CD4-positive, alpha-beta T cell treated with Interleukin-6 at 100 ng/mL for 8 hours (primary cell): ENCODE measurements at places on chromosomes 13 and 19.
A peak's percentile ranks its signal among the peaks of the same experiment; 100 is the strongest.

- no peak for DNase-seq
Observed at GRCh38 chr13:76745261-76746200, 140.7 kb downstream of the KCTD12 start.

DNA sequence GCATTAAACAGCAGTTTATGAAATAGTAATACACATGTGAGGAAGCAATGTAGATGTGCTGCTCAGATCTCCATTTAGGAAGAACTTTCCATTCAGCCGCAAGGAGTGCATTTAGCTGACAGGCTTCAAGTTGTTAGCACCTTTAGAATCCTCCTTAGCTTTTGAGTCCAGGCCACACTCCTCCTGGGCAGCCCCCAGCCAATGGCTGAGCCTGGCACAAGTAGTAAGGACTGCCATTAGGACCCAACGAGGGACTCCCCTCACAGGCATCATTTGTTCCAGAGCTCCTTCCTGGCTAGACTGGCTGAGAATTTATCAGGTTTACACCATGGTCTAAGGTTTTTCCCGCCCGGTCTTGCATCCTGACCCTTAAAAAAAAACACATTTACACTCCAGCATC, 201.4 kb downstream of the DIAPH3 start:
- DNase-seq: no peak

- DNase-seq: no peak
Observed at GRCh38 chr19:19061506-19061905, 2.3 kb upstream of the SLC25A42 start.

- no peak for DNase-seq
Observed at GRCh38 chr13:34085204-34085603, 267.3 kb downstream of the RFC3 start.

GRCh38 chr13:45228002-45228401, 27.2 kb upstream of the KCTD4 start:
- no peak for DNase-seq

DNA sequence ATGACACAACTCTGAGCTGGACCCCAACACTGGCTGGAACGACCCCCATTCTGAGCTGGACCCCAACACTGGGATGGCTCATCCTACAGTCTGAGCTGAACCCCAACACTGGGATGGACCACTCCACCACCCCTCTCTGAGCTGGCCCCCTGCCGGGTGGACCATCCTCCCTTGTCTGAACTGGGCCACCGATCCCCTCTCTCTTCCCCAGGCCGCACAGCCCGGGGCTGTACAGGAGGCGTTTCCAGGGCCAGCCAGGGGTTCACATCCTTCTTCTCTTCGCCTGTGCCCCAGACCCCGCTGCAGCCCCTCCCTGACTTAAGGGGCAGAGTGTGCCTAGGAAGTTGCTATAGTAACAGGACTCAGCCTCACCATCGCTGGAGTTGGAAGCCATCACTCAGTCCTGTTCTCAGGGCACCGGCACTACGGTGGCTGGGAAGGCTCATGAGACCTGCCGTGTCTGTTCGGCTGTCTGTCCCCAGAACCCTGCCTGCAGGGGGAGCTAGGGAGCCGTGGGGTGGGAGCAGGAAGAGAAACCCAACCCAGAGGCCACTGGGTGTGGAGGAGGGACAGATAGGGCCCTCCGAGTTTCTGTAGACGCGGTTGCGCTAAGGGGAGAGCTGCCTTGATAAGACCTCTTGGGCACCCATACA, 3.7 kb downstream of the PRKACA start:
- no peak for DNase-seq

DNA sequence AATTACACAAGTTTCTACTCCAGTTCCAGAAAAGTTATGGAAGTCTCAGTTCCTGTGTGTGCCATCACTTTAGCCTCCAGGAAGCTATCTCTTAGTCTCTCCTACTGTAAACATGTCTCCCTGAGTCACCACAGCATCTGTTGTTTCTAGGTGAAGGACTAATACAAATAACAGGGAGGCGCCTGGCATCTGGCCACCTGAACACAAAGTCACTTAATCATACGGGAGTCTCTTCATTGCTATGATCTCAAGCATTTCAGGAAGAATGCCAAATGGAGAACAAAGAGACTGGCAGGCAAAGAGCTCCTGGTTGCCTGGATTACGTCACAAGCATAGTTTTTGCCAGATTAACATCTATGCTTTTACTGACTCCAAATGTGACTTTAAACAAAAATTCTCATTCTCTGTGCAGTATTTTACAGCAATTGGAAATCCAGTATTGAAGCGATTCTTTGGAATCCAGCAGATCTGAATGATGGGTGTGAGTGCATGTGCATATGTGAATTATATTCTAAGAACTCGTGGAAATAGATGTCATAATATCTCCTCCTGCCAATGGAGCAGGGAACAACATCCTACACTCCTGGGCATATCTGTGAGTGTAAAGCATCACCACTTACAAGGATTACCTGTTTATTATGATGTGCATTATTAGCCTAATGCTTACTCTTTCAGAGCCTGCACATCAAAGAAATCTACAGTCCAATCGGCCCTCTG, 572.8 kb downstream of the PCDH9 start:
- no peak for DNase-seq

DNA sequence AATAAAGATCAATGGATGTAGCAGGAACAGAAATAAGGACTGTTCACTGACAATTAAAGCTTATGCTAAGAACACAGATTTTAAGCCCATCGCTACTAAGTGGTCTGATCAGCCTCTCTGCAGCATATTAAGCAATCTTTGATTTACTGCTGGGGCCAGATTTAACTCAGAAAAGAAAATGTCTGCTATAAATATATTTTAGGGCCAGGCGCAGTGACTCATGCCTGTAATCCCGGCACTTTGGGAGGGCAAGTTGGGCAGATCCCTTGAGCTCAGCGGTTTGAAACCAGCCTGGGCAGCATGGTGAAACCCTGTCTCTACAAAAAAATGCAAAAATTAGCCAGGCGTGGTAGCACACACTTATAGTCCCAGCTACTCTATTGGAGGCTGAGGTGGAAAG, 43.0 kb downstream of the METTL21C start:
- DNase-seq: no peak

DNA sequence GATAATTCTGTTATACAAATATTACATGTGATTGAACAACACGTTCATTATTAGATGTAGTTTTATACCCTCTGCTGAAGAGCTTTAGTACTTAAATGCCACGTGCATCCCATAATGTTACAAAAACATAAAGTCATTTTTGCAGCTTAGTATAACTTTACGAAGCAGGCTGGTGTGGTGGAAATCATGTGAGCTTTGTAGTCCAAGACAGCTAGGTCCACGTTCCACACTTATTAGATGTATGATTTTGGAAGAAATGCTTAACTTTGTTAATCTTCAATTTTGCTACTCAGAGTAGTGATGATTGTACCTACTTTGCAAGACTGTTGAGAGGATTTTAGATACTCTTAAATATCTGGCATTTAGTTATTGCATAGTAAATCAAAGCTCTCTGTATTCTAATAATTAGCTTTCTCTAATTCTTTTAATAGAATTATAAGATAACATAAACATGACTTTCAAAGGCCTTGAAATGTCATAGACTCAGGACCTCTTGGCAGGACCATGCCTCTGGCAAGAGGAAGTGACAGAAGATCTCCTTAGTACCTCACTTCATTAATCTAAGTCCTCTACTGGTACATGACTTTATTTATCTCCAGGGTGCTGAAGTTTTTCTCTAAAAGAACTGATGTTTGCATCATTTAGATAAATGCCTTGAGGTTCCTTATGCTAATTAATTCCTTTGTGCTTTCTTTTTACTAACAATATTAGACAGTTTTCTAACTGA, 153.7 kb downstream of the PCDH20 start:
- DNase-seq: no peak

DNA sequence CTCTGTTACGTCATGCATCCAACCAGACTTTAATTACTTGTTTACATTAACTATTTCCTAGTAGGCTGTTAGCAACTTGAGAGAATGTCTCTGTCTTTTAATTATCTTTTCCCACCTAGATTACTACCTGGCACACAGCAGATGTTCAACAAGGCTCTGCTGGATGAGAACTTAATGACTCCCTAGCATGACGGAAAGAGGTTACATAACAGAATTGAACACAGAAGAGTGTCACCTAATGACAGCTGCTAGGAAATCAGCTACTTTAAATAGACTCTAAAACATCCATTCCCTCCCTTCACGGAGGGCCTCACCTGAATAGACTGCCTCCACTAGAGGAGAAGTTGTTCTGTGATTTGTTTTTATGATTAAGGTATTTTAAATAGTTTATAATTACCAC, 110.8 kb downstream of the TEX29 start:
- DNase-seq: no peak

DNA sequence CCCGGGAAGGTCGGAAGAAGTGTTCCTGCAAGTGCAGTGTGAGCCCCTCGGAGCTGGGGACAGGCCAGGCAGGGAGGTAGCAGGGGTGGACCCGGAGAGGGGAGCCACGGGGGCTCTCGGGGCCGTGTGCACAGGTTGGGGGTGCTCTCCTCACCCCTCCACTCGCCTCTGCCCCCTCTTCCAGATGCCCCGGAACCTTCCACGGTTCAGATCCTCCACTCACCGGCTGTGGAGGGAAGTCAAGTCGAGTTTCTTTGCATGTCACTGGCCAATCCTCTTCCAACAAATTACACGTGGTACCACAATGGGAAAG, 9.0 kb downstream of the CD22 start:
- no peak for DNase-seq

- DNase-seq: peak; percentile 21
Observed at GRCh38 chr13:74132776-74133656, 1.2 kb downstream of the KLF12 start.

- DNase-seq: no peak
Observed at GRCh38 chr13:72379581-72379980, 347.8 kb downstream of the MZT1 start.

GRCh38 chr13:51097353-51098043, 13.6 kb downstream of the C13orf42 start:
- DNase-seq: no peak

DNA sequence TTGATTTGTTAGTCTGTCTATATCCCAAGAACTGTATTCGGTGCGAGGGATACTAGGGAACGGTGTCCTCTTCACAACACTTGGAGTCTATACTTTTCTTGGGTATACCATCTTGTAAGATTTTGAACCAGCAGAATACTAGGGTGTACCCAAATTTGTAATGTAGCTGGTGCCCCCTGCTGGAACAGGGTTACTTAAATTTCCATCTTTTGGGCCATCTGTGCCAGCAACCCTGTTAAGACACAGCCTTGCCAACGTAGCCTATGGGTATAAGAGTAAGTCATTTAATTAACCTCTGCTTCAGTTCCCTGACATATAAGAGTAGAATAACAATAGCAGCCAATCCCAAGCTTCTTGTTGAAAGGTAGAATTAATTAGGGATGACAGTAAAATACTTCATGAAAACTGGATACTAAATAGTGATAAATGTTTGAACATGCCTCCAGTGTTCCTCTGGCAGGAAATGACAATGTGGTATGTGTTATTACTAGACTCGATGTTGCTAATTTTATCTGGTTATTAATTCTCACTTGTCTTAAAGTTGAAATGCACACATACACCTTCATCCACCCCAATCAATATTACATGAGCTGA, 607.6 kb downstream of the FGF9 start:
- DNase-seq: peak; percentile 57

DNA sequence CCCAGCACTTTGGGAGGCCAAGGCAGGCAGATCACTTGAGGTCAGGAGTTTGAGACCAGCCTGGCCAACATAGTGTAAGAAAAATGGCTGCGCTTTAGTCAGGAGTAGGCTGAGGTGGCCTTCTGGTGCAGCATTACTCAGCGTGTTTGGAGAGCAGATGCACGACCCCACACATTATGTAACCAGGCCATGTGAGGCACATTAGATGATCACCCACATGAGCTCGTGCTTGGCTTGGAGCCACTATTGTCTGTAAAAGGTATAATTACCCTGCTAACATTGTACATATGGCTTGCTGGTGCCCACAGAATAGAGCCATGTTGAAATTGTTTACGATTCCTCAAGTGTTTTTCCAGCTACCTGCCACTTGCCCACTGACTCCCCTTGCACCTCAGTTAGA, 24.0 kb upstream of the SCEL start:
- no peak for DNase-seq

DNA sequence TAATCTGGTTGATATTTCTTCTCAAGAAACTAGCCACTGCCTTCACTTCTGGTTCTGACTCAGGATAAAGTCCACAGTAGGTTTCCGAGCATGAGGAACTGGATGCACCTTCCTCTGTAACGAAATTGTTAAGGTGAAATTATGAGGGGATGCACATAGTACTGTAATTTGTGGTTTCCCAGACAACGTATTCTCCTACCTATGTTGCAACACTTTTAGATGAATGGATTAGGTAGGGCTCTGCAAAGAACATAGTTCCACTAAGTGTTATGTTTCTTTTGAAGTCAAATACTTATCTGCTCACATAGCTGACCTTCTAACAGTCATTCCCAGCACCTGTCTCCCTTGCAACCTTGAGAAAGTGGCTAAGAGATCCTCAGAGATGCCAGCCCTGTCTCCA, 5.7 kb upstream of the ZC3H13 start:
- no peak for DNase-seq
